GM12878 (cell line): ENCODE measurements at places on chromosomes 6 and 20. TPM values are rescaled to one million over a fixed set of nuclear protein-coding genes. Genes with fewer than 3 reads are reported as not detected.

The MUC21 gene
- total RNA-seq = not detected in 2 replicates

DNA sequence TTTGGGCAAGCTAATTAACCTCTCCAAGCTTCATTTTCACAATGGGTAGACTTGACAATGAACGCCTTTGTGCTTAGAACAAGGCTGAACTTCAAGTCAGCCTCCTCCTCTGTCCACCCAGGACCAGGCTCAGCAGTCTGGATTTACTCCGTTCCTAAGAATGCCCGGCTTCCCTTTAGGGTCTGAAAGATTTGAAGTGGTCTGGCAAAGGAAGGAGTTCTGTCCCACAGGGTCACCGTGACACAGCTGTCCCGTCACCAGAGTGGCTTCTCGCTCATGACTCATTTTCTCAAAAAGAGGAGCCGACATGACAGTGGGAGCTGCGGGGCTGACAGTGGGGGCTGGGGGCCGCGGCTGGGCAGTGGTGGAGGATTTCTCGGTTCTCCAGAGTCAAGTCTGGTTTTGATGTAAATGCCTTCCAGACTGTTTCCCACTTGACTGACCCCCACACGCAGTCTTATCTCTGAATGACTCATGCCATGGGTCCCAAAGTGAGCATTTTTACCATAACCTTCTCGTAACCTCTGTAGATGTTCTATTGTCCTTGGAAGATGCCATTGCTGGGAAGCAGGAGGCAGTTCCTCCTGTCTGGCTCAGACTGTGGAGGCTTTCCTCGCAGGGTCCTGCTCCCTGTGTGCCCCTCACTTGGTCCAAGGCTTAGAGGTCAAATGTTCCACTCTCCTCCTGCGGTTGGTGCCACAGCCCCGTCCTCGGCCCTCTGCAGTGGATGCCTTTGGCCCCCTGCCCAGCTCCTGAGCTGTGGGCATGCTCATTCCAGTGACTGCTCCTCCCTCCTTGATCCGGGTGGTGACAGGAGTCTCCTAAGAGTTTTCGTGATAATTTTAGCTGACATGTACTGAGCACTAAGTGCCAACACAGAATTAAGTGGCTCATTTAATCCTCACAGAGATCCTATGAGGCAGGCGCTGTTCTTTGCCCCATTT is 253.1 kb downstream of the FNDC1 start:
- DNase-seq = no peak
- H3K27ac ChIP-seq = no peak overlapping the region
- no peaks in the 10 kb centered on the region for H3K27me3 ChIP-seq
- H3K4me3 ChIP-seq = no peak overlapping the region
- H3K36me3 ChIP-seq = no peaks in the 10 kb centered on the region
- no peaks in the 10 kb centered on the region for H3K4me1 ChIP-seq

GRCh38 chr6:137494988-137495702 is 951 bp upstream of the OLIG3 start:
- H3K36me3 ChIP-seq = no peaks in the 10 kb centered on the region
- H3K27ac ChIP-seq = no peak overlapping the region
- no peak for DNase-seq

GRCh38 chr6:14142511-14143223 is 25.1 kb downstream of the CD83 start:
- no peaks in the 10 kb centered on the region for H3K36me3 ChIP-seq
- no peak for DNase-seq
- no peak overlapping the region for H3K4me3 ChIP-seq
- no peaks in the 10 kb centered on the region for H3K27me3 ChIP-seq

The SSTR4 gene
- not detected in 2 replicates for total RNA-seq

GRCh38 chr6:148351309-148351708 is 8.7 kb downstream of the SASH1 start:
- no peak for DNase-seq
- H3K27me3 ChIP-seq = no peaks in the 10 kb centered on the region; the same call in 1 of the 2 replicates
- no peak overlapping the region for H3K4me3 ChIP-seq
- no peak overlapping the region for H3K27ac ChIP-seq
- no peaks in the 10 kb centered on the region for H3K4me1 ChIP-seq

GRCh38 chr20:23000232-23000947 is 34.7 kb upstream of the SSTR4 start:
- H3K4me3 ChIP-seq = no peak overlapping the region
- H3K27me3 ChIP-seq = no peaks in the 10 kb centered on the region
- H3K27ac ChIP-seq = no peak overlapping the region
- no peaks in the 10 kb centered on the region for H3K4me1 ChIP-seq
- no peak for DNase-seq

The IPCEF1 gene
- 4.9 and 6.8 TPM in 2 replicates for total RNA-seq

DNA sequence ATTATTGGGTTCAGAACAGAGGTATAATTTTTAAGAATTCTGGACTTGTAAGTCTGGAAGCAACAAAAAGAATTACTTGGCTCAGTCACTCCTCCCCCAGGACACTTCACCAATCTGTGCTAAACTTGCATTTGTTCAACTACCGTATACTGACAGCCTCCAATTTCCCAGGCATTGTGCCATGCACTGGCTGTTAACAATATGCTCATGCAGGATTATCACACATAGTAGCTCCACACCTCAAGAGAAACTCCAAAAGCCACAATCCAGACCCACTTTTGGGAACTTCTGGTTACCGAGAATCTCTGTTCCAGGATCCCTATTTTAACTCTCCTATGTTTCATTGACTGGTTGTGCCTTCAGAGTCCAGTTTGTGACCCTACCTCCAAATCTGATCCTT is 7.7 kb downstream of the ADGRF1 start:
- H3K4me1 ChIP-seq = no peaks in the 10 kb centered on the region
- no peaks in the 10 kb centered on the region for H3K36me3 ChIP-seq
- H3K27ac ChIP-seq = no peak overlapping the region

DNA sequence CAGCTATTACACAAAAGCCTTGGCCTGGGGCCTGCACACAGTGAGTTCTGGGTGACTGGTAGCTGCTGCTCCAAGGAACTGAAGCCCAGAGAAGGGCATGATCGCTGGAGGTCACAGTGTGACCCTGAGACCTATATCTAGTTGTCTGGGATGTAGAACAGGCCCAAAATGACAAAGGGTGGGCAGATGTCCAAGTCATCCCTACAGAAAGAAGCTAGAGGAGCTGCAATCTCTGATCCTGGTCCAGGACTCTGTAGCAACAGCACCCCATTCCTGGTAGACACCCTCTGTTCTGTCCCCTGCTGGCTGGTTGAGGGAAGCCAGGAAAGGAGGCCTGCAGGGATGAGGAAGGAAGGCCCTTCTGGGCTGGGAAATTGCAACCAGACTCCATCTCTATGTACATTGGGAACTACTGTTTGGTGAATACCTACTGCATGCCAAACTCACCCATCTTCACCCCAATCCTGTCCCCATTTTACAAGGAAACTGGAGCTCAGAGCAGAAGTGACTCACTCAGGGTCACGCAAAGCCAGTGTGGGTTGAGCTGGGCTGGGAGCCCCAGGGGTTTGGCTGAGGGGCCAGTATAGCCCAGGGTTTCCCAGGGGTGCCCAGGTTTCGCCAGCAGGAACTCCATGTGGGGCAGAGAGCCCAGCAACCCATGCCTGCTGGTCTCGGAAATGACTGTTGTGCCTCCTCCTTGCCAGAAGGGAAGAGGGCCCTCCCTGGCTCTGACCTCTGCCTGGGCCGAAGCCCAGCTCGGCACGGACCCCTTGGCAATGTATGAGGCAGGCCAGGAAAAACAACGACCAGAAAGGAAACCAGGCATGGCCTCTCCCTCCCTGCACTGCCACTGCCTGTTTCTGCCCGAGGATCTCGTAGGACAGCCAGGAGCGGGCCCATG is 44.9 kb upstream of the TLDC2 start:
- DNase-seq = no peak
- H3K27ac ChIP-seq = no peak overlapping the region
- H3K27me3 ChIP-seq = no peaks in the 10 kb centered on the region
- no peak overlapping the region for H3K4me3 ChIP-seq
- no peaks in the 10 kb centered on the region for H3K36me3 ChIP-seq

DNA sequence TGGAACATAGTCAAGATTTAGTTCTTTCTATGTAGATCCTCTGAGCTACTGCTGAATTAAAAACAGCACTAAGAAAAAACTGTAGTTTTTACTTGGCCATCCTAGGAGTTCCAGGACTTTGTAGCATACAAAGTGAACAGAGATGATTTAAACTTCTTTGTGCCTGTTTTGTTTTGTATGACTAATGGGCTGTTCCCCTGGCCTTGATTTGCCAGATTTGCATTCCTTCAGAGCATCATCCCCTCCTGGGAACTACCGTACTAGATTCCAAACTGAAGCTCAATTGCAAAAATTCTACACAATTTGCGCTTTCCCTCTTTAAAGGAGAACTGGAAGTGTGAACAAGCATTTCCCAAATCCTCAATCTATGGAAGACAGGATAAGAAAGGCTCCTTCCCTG is 23.1 kb downstream of the ACOT13 start:
- no peaks in the 10 kb centered on the region; the same call in 1 of the 2 replicates for H3K4me1 ChIP-seq
- no peak for DNase-seq
- H3K27me3 ChIP-seq = no peaks in the 10 kb centered on the region
- H3K4me3 ChIP-seq = no peak overlapping the region
- no peaks in the 10 kb centered on the region for H3K36me3 ChIP-seq

DNA sequence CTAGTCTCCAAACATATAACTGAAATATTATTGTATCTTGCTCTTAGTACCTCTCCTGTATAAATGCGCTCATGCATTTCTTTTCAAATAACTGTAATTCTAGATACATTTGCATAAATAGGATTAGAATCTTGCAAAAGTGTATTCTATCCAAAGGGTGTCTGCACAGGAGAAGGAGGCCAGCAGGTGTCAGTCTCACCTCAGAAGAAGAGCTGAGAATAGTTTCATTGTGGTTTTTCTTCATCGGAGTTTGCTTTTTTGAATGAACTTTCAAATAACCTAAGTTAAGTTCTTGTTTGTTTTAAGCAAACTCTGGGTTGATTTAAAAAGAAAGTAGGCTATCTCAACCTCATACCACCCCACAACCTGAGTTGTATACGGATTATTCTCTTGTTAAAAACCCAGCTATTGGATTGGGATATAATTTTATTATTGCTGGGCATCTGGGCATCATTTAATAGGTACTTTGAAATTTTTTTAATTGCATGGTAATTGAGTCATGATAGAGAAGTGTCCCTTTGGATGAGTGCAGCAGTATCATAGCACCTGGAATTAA is 125.0 kb upstream of the MLIP start:
- H3K36me3 ChIP-seq = no peaks in the 10 kb centered on the region
- no peak overlapping the region for H3K4me3 ChIP-seq
- H3K27ac ChIP-seq = no peak overlapping the region
- H3K4me1 ChIP-seq = no peaks in the 10 kb centered on the region
- no peak for DNase-seq

- H3K4me3 ChIP-seq = no peak overlapping the region
- no peak for DNase-seq
- no peaks in the 10 kb centered on the region for H3K4me1 ChIP-seq
- H3K27ac ChIP-seq = no peak overlapping the region
- H3K36me3 ChIP-seq = no peaks in the 10 kb centered on the region
Measured at GRCh38 chr20:9942736-9943135, 92.1 kb upstream of the ANKEF1 start.

DNA sequence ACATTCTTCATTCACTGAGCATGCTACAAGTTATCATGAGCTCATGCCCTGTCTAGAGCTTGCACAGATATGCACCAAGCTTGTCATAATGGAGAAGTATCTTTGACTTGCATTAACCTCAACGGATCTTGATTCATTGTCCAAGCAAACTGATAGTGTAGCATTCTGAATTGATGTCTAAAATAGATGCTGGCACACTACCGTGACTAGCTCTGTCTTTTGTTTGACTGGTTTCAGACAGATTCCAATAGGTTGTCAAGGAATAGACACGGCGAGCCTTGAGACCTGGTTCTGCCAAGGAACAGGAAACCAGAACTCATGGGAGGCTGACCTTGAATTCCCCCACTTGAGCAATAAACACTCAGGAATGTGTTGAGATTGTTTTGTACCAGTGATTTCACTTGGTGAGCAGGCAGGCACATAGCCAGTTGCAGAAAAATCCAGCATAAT is 1153.1 kb upstream of the GJE1 start:
- no peak overlapping the region for H3K4me3 ChIP-seq
- no peaks in the 10 kb centered on the region for H3K36me3 ChIP-seq
- no peaks in the 10 kb centered on the region for H3K27me3 ChIP-seq
- H3K27ac ChIP-seq = no peak overlapping the region
- no peaks in the 10 kb centered on the region for H3K4me1 ChIP-seq

The SYCP2 gene
- total RNA-seq = 0.13 TPM in 2 replicates

DNA sequence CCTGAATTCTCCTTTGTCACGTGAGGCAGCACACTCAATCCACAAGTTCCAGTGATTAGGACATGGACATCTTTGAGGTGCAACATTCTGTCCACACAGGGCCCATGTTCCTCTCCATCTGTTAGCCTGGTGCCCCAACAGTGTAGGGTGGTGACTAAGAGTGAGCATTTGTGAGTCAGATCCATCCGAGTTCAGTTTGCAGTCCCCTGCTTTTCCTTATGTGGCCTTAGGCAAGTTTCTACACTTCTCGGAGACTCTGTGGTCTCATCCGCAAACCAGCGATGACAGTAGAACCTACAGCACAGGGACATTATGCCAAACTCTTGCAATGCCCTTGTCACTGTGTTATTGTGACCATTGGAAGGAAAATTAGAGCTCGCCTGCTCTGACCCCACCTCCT is 178.7 kb upstream of the CDH4 start:
- H3K36me3 ChIP-seq = no peaks in the 10 kb centered on the region
- DNase-seq = no peak

The NKX2-2 gene
- not detected in 2 replicates for total RNA-seq

- H3K36me3 ChIP-seq = no peaks in the 10 kb centered on the region
- H3K27me3 ChIP-seq = no peaks in the 10 kb centered on the region
- no peak overlapping the region for H3K27ac ChIP-seq
Measured at GRCh38 chr20:19937651-19938420, 79.3 kb upstream of the NAA20 start.

DNA sequence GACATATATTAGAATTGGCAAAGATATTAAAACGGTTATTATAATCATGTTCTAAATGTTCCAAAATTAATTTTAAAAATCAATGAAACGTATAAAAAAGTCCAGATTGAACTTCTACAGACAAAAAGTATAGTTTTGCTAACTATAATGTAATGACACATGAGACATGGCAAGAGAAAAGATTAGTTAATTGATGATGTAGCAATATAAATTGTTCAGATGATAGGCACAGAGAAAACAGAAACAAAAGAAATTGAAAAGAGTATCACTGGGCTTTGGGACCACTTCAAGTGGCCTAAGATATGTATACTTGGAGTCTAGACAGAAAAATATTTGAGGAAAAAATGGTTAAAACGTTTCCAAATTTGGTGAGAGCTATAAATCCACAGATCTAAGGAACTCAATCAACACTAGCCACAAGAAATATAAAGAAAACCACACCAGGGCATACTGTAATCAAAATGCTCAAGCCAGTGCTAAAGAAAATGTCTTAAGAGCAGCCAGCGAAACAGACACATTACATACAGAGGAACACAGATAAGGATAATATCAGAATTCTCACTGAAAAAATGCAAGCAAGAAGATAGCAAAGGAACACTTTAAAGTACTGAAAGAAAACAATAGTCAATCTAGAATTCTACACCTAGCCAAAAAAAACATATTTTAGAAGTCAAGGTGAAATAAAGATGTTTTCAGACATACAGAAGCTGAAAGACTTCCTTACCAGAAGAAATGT is 172.6 kb upstream of the FOXQ1 start:
- no peaks in the 10 kb centered on the region for H3K36me3 ChIP-seq
- no peaks in the 10 kb centered on the region; the same call in 1 of the 2 replicates for H3K27me3 ChIP-seq
- no peak for DNase-seq
- H3K4me1 ChIP-seq = no peaks in the 10 kb centered on the region
- H3K4me3 ChIP-seq = no peak overlapping the region
